ENCODE measurements at places on chromosomes 5 and 9. TPM values are rescaled to one million over a fixed set of nuclear protein-coding genes. Genes with fewer than 3 reads are reported as not detected.

The PCDHB4 gene
- 0.80 TPM for total RNA-seq

DNA sequence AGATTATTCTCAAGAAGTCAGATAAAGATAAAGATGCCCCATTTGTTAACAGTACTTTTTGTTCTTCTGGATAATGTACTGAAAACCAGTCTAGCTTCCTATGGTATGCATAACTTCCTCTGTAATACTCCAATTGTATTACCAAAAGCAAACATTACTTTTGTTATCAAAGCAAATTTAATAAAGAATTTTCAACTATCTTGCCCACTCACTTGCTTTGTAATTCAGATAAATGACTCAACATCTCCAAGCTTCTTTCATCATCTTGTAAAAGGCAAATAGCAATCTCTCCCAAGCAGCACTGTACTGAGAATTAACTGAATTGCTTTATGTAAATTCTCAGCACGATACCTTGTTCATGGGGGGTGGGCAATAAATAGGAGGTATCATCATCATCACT lies 98.3 kb downstream of the NFIB start:
- DNase-seq = no peak

- DNase-seq = no peak
These were observed 52.5 kb downstream of the ZFAND5 start for GRCh38 chr9:72312386-72312987.

DNA sequence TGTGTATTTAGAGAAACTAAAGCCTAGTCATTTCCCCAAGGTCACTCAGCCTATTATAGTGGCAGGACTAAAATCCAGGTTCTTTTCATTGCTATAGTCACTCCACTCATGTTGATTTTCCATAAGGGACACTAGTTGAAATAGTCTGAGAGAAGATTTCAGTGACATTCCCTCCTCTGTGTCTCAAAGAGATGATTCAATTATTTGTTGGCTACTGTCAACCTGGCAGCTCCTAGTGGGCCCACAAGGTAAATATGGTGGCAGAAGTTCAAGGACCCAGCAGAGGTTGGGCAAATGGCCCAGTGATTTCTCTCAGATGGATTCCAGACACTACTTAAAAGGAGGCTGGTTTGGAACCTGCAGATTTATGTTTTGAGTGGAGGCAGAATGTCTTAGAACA lies 48.1 kb downstream of the G3BP1 start:
- DNase-seq = no peak

GRCh38 chr9:5563417-5563815 lies 53.1 kb downstream of the PDCD1LG2 start:
- no peak for DNase-seq

The SLC46A2 gene
- not detected for total RNA-seq

The TAF7 gene
- 108 TPM for total RNA-seq

GRCh38 chr5:138620663-138621224 lies 45.5 kb upstream of the HSPA9 start:
- no peak for DNase-seq

The TMED9 gene
- total RNA-seq = 68.7 TPM

The RNF183 gene
- total RNA-seq = not detected

The PCDHB13 gene
- total RNA-seq = 2.5 TPM

GRCh38 chr5:151078490-151079262 lies 2.2 kb downstream of the TNIP1 start:
- no peak for DNase-seq

The EQTN gene
- not detected for total RNA-seq

GRCh38 chr5:84248013-84248412 lies 136.7 kb downstream of the EDIL3 start:
- DNase-seq = no peak

GRCh38 chr5:91928754-91929521 lies 545.8 kb upstream of the ARRDC3 start:
- DNase-seq = no peak

The DIRAS2 gene
- total RNA-seq = 0.30 TPM

The PCDHGC4 gene
- total RNA-seq = 1.8 TPM

The ADAMTS16 gene
- not detected for total RNA-seq

DNA sequence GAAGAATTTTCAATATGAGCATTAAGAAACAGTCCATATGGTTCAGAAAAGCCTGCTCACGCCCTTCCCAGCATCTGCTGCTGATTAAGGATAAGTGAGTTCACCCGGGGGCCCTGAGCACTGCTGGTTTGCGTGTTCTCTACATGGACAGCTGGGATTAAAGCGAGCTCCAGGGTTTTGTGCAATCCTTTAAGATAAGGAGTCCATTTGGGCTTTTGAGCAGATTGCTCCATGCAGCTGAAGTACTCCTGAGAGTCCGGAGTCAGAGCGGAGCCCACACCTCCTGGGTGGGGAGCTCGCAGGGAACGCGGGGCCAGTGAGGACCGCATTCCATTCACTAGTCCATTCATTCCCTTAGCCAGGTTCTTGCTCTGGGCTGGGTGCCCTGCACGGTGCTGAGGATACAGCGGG lies 149.3 kb upstream of the COL5A1 start:
- DNase-seq = peak; percentile 69

The DNAJC25 gene
- 5.5 TPM for total RNA-seq

DNA sequence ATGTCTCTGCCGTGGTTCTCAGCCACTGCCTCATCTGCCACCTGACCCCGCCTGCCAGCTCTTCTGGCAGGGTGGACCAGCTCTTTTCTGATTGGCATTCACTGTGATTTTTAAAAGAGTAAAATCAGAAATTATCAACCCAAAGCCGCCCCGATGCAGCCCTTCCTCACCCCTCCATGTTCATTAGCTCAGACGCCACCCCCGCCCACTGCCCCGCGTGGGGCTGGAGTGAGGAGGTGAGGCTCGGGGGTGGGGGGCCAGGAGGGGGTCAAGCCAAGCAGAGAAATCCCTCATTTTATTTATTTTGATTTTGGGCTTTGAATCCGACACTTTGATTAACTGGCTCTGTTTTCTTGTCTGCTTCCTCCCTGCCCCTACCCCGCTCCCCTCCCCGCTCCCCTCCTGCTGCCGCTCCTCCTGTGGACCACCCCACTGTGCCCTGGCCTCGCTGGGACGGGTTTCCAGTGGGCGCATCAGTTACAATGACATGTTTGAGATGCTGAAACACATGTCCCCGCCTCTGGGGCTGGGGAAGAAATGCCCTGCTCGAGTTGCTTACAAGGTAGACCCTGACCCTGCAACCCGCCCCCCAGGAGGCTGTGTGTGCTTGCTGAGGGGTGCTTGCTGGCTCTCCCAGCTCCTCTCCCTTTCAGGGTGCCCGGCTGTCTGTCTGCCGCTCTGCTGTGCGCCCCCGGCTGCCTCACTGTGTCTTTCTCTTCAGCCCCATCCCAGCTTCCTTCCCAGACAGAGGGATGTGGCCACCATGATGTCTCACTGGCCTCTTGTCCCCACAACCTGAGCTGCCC lies 224.9 kb downstream of the CACNA1B start:
- DNase-seq = no peak

The KIF24 gene
- total RNA-seq = 0.63 TPM

GRCh38 chr9:131403493-131403773 lies 9.5 kb downstream of the PRRC2B start:
- DNase-seq = no peak

DNA sequence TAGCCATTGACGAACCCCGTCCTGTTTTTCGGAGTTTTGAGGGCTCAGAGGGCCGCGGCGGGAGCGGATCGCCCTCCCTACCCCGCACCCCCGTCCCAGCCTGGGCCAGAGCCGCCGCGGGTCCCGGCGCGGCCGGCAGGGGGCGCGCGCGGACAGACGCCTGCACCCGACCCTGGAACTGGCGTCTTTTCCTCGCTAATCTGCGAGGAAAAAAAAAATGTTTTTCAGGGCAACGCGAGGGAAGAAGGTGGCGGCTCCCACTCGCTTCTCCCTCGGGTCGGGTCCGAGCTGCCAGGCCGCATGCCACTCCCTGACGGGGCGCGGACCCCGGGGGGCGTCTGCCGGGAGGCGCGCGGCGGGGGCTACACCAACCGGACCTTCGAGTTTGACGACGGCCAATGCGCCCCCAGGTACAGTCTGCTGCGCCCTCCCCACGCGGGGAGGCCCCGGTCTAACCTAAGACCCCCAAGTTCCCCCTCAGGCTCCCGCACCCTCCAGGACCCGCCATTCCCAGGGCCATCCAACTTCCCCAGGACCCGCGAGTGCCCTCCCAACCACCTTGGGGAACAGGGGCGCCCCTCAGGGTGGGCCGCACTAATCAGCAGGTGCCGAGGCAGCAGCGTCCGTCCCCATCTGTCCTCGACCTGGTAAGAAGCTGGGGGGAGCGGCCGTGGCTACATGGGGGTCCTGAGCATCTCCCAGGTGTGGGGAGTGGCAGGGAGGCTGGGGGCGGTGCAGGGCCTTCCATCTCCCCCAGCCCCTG lies at the start of gene KCNT1:
TSS of gene KCNT1 (plus strand) at position 227 of the 763 bp plus-strand sequence. CDS start at position 301, 74 bp downstream.
- DNase-seq = peak; percentile 46

The CDH9 gene
- total RNA-seq = not detected

GRCh38 chr5:133698646-133699526 lies 86.5 kb upstream of the FSTL4 start:
- no peak for DNase-seq

The TRIM41 gene
- 26.4 TPM for total RNA-seq

The SLC34A3 gene
- not detected for total RNA-seq

DNA sequence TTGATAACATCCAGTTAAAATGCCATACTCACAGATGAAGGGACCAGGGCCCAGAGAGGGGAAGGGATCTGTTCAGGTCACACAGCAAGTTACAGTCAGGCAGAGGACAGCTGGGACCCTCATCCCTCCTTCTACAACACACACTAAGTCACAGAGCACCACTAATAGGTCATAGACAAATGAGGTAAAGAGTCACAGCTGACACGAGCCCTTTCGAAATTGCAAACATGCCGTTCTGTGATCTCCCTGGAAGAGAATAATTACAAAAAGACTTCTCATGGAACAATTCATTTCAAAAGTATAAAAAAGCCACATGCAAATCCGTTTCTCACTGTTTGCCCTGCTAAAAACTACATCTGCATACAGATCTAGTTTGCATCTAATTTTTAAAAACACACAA lies 15.5 kb downstream of the IGFBPL1 start:
- DNase-seq = no peak

GRCh38 chr9:127067603-127068220 lies 54.7 kb downstream of the ANGPTL2 start:
- DNase-seq = no peak

The PIP5KL1 gene
- total RNA-seq = 0.85 TPM
